Endothelial cell (in vitro differentiated cells): ENCODE measurements at places on chromosomes 7 and 10. TPM values are rescaled to one million over a fixed set of nuclear protein-coding genes. Genes with fewer than 3 reads are reported as not detected.

- DNase-seq: no peak
These were observed 106.5 kb upstream of the RAB11FIP2 start for GRCh38 chr10:118153287-118153686.

DNA sequence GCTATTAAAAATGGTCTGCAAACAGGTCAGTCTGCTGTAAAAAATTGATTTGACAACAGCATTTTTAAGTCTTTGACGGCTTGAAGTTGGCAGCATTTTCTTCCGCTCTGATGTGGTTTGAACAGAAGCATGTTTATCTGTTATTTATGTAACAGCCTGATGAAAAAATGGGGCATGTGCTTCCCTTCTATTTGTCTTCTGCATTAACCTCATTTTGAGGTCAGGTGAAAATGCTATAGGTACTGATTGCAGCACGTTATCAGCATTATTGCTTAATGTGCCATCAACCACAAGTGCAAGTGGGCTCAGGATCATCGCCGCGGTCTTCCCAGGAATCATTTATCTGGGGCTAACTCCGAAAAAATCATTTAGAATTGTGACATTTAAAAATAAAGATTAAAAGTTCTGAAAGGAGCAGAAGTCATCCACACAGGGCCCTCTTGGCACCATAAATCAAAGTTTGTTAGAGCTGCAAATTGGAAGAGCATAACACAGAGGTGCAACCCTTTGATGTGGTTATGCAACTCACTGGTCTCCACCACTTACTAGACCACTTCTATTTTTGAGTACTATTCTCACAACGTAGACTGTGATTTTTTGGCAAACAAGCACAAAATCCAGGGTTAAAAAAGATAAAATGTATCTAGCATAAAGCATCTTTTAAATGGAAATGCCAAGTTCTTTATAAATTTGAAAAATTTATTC, 307.7 kb downstream of the MDFIC start:
- DNase-seq: no peak

GRCh38 chr7:157523371-157523765, 186.6 kb downstream of the DNAJB6 start:
- DNase-seq: no peak

- DNase-seq: no peak
These were observed 194.0 kb upstream of the MGMT start for GRCh38 chr10:129272866-129273650.

DNA sequence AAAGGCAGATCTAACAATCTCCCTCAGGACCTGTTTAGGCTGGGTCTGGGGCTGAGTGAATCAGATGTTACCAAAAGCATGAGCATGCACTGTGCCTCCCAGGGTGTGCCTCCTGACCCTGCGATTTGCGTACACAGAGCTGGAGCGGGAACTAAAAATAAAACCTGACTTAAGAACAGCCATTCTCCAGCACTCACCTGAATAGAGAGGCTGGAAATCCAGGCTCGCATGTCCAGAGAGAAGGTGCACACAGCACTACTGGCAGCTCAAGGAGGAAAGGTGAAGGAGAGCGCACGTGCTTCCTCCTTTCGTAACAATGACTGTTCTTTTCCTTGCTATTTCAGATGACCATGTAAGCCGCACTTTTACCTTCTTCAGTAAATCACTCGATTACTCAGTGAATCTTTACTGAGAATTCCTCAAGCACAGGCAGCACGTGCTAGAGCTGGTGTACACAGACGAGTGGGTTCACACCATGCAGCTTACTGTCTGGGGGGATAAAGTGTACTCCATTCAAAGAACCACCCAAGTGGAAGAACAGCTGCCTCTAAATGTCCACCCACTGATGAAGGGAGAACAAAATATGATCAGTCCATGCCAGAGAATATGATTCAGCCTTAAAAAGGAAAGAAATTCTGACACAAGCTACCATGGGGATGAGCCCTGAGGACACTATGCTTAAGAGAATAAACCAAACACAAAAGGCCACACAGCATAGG, 45.6 kb downstream of the SFMBT2 start:
- DNase-seq: no peak

DNA sequence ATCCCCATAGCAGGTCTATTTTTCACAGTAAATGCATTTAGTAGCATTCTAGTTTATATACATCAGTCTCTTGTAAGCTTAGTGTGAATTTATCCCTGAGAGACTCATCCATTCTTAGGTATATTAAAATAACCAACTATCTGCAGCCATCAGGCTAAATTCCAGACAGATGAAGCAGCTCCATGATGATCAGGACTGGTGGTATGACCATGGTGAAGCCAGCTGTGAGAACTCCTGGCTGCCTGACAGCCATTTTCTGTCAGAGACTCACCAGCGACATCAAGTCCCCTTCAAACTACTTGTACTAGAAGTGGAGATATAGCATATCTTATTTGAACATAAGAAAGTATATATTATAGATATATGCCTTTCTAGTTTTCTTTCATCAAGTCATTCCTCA, 70.3 kb upstream of the GSDME start:
- no peak for DNase-seq

GRCh38 chr10:60870803-60871202, 73.2 kb downstream of the RHOBTB1 start:
- DNase-seq: no peak

DNA sequence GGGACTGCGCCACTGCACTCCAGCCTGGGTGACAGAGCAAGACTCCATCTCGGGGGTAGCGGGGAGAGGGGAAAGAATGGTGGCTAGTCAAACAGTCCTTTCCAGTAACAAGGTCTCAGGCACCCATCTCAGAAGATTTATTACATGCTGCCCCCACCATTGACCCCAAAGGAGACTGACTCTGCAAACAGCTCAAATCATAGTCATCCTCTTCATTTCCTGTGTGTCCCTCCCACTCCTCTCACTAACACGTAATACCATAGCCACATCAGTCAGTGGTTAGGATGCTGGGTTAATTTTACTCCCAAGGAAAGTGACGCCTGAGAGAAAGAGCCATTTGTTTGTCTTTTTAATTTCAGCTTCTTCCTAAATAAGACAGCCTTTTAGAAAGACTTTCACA, 56.6 kb upstream of the BET1 start:
- DNase-seq: no peak

DNA sequence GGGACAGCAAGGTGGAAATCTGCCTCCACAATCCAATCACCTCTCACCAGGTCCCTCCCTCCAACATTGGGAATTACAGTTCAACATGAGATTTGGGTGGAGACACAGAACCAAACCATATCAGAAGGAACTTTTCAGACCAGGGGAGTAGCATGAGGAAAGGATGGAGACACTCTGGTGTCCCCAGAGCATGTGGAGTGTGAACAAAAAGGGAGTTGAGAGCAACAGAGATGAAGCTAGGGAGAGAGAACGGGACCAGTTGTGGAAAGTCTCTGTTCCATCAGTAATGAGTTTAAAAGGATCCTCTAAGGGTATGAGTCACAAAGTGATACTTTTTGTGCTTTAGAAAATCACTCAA, 382.0 kb downstream of the SFMBT2 start:
- DNase-seq: no peak

DNA sequence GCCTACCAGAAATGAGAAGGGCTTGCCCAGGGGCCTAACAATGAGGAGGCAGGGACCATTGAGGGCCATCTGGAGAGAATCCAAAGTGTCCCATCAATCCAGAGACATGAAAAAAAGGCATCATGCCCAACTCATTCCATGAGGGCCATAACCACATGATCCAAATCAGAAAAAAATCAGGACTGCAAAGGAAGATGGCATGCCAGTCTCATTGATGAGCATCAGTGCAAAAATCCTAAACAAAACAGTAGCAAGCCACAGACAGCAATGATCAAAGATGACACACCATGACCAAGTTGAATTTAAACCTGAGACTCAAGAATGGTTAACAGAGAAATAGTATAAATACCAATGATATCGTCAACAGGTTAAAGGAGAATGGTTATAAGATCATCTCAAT, 7.0 kb upstream of the CYP3A4 start:
- DNase-seq: no peak

DNA sequence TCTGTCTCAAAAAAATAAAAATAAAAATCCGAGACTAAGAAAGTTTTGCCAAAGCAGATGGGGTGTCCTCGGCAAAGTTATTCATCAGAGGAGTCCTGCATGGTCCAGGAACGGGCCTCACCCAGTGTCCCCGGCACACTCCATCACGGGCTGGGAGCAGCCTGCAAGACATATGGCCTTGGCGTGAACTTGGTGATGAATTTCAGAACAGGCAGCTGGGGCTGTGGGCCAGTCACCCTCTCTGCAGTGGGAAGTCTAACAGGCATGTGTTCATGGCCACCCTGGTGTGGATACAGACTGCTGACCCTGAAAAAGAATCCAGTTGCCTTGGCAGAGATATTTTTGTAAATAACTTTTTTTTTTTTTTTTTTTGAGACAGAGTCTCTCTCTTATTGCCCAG, 34.7 kb downstream of the NPTX2 start:
- no peak for DNase-seq

DNA sequence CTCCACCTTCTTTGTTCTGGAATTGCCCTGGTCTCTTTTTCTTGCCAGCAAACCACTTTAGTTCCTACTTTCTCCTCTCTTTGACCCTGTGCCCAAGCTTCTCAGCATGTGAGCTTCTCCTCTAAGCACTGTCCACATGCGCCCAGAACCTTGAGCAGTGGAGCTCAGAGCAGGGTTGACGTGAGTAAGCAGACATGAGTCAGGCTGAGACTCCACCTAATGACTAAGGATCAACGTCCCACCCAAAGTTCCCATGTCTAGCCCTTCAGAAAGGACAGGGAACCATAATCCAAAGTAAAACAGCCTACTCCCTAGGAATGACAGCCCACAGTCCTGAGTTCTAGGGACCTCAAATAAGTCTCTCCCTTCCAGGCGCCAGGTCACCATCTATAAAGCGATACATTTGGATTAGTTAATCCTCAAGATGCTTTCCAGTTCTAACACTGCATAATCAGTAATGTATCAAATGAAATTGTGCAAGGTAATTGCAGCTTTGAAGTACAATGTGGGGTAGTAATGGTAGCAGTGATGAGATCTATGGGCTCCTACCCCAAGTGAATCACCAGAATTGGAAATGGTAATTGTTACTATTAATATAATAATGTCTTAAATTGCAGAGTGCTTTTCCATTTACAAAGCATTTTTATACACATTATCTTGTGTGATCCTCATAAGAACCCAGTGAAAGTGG, 44.5 kb downstream of the KCNMA1 start:
- DNase-seq: no peak

- no peak for DNase-seq
These were observed 8.9 kb upstream of the CDK1 start for GRCh38 chr10:60769406-60769805.

- DNase-seq: no peak
These were observed 43.1 kb upstream of the EMX2 start for GRCh38 chr10:117499248-117500105.

- DNase-seq: no peak
These were observed 276.8 kb downstream of the KCNMA1 start for GRCh38 chr10:77360835-77361234.

- no peak for DNase-seq
These were observed 172.6 kb upstream of the NRP1 start for GRCh38 chr10:33506838-33507661.

DNA sequence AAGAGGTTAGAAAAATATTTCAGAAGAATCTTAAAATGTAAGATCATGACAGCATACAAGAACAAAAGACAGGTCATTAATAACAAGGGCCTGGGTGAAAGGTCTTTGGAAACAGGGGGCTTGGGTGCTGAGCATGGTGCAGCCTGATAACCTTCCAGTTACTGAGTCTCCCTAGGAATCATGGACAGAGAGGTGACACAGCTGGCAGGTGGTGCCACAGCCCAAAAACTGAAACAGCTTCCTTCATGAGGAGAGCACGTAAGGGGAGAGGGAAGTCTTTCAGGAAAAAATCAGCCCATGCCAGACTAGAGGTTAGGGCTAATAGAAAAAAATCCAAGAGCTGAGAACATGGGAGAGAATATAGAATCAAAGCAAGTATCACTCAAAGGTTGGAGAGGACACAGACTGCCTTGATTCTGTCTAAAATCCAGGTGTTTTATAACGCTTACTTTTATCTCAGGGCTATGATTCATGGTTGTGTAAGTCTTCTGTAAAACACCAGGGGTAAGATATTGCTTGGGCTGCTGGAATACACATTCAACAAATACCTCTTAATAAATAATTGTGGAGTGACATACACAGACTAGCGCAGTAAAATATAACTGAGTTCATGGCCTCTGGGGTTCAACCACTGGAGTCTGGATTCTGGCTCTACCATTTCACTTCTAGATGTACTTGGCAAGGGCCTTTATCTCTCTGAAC, 88.1 kb downstream of the SEMA3C start:
- no peak for DNase-seq

DNA sequence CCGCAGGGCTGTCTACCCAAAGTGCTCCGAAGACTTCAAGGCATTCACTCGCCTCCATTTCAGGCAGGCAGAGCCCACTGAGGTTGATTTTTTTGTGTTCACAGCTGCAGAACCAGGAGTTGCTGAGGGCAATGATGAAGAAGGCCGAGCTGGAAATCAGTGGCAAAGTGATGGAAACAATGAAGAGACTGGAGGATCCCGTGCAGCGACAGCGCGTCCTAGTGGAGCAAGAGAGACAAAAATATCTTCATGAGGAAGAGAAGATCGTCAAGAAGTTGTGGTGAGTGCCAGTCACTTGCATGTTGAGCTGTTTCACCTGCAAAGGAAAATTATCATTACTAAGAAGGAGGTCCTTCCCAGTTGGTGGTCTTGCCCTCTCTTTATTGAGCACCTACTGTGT, 210.5 kb downstream of the ARHGAP21 start:
- peak; percentile 21 for DNase-seq

DNA sequence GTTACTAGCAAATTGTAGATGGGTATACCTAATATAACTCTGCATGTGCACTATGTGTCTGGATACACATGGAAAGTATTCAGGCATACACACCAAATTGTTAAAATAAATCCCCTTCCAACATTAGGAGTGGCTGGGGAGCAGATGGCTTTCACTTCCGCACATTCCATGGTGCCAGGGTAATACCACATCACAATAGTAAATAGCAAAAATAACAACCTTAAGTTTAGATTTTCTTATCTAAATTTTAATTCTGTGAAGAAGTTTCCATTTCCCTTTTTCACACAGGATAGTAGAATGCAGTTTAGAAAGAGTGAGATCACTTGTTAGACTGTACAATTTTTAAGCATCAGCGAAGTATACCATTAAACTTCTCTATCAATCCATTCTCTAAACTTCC, 5.8 kb upstream of the ALOX5 start:
- DNase-seq: no peak

GRCh38 chr7:139396323-139396951, 36.7 kb downstream of the LUC7L2 start:
- no peak for DNase-seq

- no peak for DNase-seq
These were observed 90.7 kb downstream of the SRPK2 start for GRCh38 chr7:105297985-105298384.

The SMURF1 gene
- 32.5 TPM for total RNA-seq

The LRRN3 gene
- not detected for total RNA-seq

The SLC39A12 gene
- total RNA-seq: 0.10 TPM

The UNCX gene
- total RNA-seq: not detected

The HTR5A gene
- total RNA-seq: 0.08 TPM
